ENCODE measurements at places on chromosomes 4 and X.

GRCh38 chrX:126165721-126166461, at the start of gene DCAF12L2:
TSS of gene DCAF12L2 (minus strand) at chrX:126166289. CDS start at chrX:126165924, 365 bp downstream.
- no peak for DNase-seq

DNA sequence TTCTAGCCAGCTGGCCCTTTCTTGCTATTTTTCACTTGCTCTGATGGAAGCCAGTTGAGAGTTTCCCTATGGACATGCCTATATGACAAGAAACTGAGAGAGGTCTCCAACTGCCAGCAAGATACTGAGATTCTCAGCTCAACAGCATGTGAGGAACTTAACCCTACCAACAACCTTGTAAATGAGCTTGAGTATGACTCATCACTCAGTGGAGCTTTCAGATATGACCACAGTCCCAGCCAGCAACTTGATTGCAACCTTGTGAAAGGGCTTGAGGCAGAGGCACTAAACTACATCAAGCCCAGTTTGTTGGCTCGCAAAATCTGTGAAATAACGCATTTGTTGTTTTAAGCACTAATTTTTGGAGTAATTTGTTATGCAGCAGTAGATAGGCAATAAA, 175.8 kb downstream of the COMMD8 start:
- DNase-seq, result no peak

DNA sequence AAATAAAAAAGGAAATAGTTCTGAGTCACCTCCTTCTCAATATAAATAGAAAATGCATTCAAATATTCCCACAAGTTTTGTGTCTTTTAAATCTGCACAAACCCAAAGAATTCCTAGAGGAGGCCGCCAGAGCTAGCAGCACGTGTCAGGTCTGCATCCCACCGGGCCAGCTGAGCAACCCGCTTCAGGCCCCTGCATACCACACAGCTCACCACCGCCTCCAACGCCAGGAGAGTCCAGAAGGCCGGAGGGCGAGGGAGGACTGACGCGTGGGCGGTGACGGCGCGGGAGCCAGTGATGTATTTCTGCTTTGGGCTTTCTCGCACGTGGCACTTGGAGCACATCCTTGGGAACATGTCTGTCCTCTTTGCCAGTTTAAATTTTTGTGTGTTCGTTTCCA, 61.9 kb upstream of the CLDN34 start:
- DNase-seq, result no peak

DNA sequence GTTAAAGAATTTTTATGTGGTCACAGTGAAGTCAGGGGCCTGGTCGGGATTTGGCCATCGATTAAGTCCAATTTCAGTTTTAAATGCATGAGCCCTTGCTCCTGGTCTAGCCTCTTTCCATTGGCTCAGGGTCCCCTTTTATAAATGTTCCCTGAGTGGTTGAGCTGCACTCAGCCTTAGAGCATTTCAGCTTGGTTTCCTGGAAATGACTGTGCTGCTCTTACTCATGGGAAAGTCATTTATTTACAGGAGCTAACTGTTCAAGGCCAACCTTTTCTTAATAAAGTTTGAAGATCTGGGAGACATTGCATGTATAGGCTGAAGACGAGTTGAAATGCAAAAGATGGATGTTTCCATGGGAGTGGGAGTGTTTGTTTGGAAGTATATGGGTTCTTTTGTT, 98.8 kb upstream of the CLNK start:
- no peak for DNase-seq

GRCh38 chr4:55722132-55722531, 86.0 kb upstream of the NMU start:
- DNase-seq, result no peak

GRCh38 chr4:78763251-78763650, 12.9 kb upstream of the BMP2K start:
- DNase-seq, result no peak

GRCh38 chr4:40335525-40335894, 377 bp downstream of the CHRNA9 start:
- no peak for DNase-seq

DNA sequence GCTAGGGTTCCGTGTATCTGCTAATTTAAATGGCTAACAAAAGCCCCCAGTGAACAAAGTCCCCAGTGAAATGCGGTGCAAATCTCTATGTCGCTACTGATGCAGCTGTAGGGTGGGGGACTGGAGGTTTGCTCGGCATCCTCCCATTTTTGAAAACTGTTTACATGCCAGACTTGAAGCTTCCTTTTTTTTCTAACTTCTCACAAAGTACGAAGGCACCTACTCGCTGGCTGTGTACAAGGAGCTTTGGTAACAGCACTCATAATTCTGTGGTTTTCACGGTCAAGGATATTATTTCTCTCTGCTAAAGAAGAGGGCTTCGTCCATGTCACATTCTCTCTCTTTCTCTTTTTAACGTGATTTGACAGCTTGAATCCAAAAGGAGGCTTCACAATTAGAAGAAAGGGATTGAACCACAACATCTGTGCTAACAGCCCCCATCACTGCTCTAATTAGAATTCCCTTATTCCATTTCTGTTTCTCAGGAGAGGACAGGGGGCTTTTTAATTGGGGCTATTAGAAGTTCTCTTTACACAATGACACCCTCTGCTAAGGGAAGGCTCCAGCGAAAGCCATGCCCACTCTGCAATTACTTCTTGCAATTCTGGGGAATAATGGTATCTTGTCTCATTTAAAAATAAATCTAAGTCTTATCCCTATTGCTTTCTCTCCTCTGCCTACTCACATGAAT, 46.7 kb downstream of the TMEM156 start:
- no peak for DNase-seq

DNA sequence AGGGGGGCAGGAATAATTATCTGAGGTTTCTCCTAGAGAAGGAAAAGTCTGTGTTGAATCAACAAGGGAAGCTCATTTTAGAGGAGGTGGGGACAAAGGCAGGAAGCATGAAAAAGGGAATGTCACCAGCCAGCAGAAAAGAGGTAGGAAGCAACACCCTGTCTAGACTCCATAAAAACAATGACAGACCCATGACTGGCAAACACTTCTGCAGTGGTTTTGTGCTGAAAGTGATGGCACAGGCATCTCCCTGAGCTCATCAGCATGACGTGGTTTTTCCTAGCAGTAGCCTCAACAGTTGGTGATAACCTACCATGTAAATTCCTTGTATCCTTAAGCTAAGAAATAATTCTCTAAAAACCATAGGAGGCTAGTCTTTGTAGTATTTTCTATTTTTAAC, 110.7 kb upstream of the GALNT7 start:
- DNase-seq, result no peak

DNA sequence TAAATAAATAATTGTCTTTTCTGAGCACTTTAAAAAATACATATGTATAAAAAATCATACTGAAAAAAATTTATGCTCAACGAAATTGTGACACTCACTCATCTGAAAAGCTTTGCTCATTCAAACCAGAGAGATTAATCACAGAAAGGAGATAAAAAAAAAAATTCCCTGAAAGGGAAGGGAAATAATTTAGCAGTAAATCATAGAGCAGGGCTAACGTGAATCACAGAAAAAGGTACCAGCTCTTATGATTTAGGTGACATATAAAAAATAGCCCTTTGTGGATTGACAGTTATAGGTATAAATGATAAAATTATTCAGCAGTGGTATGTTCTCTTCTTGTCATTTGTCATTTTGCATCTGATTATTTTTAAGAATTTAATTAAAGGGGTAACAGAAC, 552.7 kb upstream of the TENM3 start:
- no peak for DNase-seq

DNA sequence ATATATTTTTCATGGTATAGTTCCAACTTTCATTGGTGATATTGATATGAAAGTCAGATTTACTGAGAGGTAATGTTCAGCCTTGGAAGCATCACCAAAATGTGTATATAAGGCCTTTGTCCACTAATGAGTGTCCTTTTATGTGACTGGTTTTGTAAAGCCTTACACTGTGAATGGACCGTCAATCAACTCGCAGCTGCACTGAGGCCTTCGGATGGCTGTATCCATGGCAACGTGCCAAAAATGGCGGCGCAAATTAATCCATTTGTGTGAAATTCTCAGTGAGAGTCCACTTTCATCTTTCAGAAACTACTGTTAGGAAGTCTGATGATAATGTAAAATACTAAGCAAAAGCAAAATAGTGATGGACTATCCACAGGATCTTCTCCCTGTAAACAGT, 131.7 kb downstream of the SPCS3 start:
- no peak for DNase-seq

GRCh38 chr4:113881256-113881655, 98.2 kb downstream of the ARSJ start:
- no peak for DNase-seq

DNA sequence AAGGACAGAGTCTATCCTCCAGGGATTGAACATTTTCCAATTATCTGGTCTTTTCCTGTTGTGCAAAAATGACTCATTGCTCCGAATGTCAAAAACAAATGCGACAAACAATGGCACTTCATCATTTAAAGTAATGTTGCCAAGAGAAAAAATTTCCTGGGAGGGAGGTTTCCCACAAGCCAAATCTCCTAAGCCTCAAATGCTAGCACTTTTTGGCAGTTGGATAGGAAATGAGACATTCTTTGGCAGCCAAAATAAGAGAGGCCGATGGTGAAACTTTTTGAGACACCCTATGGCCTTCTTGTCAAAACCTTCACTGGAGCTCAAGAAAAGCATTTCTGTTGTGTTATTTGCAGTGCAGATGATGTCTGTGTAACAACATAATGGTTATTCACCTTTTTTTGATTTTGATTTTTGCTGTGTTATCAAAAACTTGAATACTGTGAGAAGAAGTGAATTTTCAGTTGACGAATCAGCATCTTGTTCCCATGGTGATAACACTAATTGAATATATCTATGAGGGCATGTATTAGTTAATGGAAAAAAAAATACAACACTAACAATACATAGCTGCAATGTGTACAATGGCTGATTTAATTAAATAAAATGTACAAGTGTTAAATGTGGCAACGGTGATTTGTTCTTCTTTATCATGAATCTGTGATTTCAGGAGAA, 333.8 kb downstream of the ANK2 start:
- no peak for DNase-seq

DNA sequence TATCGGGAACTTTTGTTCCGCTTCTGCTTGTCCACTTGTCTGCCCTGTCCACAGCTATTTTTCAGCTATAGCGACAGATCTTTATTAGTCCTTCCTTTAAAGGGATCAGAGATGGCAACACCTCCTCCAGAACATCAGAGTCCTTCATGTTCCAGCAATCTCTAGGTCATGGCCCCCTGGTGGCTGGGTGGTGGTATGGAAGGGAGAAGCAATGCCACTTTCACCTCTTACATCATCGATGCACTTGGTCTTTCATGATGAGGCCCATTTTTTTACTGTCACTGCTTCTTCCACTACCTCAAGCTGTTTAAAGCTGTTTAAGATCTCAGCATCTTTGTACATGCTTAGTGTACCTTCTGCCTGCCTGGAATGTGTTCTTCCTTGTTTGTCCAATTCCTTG, 106.7 kb downstream of the ARHGAP6 start:
- DNase-seq, result peak; percentile 17

GRCh38 chrX:96176921-96177320, 507.7 kb upstream of the DIAPH2 start:
- DNase-seq, result no peak

- no peak for DNase-seq
Observed at GRCh38 chr4:138492176-138492575, 250.0 kb upstream of the SLC7A11 start.

- no peak for DNase-seq
Observed at GRCh38 chrX:129655547-129656249, 942 bp upstream of the APLN start.

DNA sequence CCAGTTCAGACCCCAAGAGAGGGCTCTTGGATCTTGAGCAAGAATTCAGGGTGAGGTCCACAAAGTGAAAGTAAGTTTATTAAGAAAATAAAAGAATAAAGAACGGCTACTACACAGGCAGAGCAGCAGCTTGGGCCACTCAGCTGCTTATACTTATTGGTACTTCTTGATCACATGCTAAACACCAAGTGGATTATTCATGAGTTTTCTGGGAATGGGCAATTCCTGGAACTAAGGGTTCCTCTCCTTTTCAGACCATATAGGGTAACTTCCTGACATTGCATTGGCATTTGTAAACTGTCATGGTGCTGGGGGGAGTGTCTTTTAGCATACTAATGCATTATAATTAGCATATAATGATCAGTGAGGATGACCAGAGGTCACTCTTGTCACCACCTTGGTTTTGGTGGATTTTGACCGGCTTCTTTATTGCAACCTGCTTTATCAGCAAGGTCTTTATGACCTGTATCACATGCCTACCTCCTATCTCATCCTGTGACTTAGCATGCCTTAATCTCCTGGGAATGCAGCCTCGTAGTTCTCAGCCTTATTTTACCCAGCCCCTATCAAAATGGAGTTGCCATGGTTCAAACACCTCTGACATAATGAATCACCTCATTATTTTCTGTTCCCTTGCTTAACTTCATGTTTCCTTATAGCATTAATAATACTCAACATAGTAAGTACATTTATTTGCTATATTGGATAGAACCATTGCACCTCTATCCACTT, 476.3 kb downstream of the DTHD1 start:
- no peak for DNase-seq

DNA sequence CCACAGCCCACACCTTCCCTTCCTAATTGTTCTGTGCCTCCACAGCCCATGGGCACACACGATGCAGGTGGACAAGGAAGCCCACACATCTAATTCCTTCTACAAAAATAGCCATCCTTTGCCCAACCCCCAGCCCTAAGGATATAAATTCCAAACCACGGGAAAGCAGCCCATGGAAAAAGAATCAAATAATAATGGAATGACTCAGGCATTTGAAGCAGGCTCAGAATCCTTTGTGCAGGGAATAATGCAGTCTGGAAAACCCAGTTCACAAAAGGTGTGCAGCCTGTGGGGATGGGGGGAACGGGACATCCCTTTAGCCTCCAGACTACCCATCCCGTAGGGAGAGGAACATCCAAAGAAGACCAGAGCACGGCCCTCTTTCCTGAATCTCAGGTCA, 342.3 kb upstream of the GALNT7 start:
- DNase-seq, result no peak

GRCh38 chr4:48271626-48272025, 2.0 kb upstream of the TEC start:
- no peak for DNase-seq
